Motor neuron (in vitro differentiated cells): ENCODE measurements at places on chromosomes 6 and 20. TPM values are rescaled to one million over a fixed set of nuclear protein-coding genes. Genes with fewer than 3 reads are reported as not detected.

GRCh38 chr6:5174244-5174643 lies 86.5 kb downstream of the LYRM4 start:
- peak; percentile 64 for ATAC-seq

- ATAC-seq: no peak
These were observed 11.3 kb upstream of the PTPRK start for GRCh38 chr6:128531696-128532095.

DNA sequence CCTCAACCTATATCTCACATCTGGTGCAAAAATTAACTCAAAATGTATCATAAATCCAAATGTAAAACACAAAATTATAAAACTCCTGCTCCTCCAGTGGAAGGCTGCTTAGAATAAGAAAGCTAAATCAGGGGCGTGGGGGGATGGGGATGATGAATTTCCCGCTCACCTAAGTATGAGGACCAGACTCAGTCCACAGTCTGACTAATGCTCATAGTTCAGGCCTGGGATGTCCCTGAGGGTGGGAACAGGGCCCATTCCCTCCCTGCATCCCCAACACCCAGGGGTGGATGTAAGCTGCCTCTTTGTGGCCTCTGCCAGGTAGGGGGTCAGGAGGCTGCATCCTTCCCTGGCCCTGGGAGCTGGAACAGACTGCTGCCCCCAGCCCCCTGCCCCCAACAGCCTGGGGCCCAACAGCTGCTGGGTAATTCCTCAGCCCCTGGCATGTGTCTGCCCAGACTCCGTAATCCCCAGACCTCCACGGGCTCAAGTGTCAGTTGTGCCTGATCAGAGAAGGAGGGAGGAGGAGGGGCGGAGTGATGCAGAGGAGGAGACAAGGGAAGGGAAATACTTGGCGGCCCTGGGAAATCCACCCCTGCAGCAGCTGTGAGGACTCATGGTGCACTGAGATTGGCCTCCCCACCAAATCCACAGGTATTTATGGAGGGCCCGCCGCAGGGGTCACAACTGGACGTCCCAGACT lies 224.5 kb downstream of the PREX1 start:
- ATAC-seq: peak; percentile 34

GRCh38 chr6:84643778-84644177 lies 120.6 kb downstream of the TBX18 start:
- ATAC-seq: no peak

DNA sequence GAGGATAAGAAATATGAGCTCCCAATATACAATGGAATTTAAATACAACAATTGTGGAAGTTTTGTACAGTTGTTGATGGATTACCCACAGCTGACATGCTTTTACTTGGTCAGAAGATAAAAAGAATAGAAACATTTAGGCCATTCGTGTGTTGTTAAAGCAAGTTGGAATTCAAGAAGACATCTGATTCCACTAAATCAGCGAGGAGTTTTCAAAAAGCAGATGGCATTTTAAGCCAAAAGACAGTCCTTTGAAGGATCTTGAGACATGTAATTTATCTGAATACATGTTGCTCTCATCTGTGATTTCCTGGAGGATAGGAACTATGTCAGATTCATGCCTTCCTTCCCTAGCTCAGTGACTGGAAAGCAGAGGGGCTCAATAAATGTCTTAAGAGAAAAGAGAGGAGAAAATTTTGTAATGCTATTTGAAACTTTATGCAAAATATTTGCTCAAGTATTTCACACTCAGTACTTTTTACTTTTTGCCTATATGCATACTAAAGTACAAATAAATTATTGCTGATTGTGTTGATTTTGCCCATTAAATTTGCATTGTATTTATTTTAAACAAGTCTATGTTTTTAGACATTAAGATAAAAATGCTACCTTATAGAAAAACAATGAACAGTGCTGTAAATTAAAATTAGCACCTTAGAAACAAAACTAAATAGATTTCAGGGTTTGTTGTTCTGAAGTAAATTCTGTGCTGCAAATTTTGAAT lies 733.8 kb upstream of the FLRT3 start:
- ATAC-seq: no peak

- no peak for ATAC-seq
These were observed 36.1 kb upstream of the TNFRSF21 start for GRCh38 chr6:47345761-47346160.

DNA sequence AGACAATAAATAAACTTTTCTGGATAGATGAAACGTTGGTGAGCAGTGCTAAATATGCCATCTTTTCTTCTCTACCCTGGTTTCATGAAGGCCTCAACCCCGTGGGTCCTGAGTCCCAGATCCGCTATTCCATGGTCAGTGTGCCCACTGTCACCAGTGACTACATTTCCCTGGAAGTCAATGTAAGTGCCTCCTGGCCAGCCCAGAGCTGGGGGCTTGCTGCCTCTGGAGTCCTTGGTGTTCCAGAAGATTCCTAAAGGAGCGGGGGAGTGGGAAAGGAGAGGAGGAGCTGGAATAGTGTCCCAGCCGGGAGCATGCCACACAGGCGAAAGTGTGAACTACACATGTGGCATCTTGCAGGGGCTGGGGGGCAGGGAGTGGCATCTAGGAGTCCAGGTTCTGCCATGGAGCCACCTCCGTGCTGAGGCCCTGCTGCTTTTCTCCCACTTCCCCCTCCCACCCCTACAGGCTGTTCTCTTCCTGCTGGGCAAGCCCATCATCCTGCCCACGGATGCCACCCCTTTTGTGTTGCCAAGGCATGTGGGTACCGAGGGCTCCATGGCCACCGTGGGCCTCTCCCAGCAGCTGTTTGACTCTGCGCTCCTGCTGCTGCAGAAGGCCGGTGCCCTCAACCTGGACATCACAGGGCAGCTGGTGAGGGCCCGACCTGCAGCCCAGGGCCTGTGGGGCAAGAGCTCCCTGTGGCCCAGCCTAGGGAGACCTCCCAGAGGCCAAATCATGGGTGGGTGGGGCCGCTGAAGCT lies 10.8 kb downstream of the BPIFB2 start:
- ATAC-seq: no peak

SLX4IP gene
- total RNA-seq: 7.3 and 8.1 TPM in 2 replicates

GRCh38 chr6:46105568-46105967 lies 24.2 kb upstream of the ENPP4 start:
- ATAC-seq: no peak

SLC17A2 gene
- 0.31 TPM in 1 of 2 replicates, not detected in the other for total RNA-seq

MTFR2 gene
- 0.86 and 2.0 TPM in 2 replicates for total RNA-seq

ELOVL5 gene
- total RNA-seq: 191 and 201 TPM in 2 replicates

ULBP1 gene
- 4.4 and 4.9 TPM in 2 replicates for total RNA-seq

DNA sequence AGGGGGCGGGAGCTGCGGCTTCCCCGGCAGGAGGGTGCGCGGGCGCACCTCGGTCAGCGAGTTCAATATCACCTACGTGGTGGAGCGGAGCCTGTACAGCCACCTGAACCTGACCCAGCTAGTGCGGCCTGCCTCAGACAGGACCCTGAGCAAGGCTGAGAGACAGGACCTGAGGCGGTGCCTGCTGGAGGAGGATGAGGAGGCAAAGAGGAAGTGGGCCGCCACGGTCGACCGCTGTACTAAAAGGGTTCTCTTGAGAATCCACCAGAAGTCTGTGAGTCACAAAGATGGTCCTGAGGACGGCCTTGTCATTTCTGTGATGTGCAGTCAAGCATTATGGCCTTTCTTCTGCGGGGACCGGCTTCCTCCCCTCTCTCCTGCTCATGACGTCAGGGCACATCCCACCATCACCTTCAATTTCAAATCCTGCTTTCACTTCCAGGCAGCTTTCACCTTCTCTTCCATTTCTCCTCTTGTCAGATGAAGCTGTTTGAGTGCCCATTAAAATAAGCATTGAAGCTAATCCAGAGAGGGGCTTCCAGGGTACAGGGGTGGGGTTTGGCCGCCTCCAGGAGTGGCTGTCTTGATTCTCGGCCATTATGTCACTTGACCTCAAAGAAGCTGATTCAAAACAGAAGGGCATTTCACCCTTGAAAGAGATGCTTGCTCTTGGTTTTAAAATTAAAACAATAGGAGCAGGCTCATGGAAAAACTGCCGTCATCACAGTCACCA lies 177.6 kb downstream of the SASH1 start:
- ATAC-seq: no peak

DNA sequence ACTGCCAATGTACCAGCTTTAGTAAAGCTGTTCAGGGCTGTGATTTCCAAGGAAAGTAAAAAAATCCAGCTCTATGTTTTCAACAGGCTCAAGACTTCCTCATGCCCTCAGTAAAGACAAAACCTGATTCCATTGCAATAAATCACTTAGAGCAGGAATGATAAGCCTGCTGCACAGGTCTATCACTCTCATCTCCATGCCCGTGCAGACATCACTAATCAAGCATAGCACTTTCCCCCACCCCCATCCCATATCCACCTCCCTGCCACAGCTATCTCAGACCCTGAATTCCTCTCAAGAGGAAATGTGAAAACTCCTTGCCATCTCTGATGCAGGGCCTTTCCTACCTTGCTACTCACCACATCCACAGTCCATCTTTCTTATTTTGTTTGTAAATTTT lies 554.9 kb downstream of the MAFB start:
- no peak for ATAC-seq

OR2B6 gene
- 0.23 TPM in 1 of 2 replicates, not detected in the other for total RNA-seq

SLC25A27 gene
- total RNA-seq: 23.6 and 26.6 TPM in 2 replicates

- no peak for ATAC-seq
These were observed 1.3 kb downstream of the KHDRBS2 start for GRCh38 chr6:62284725-62285124.

- no peak for ATAC-seq
These were observed 38.7 kb upstream of the THEMIS start for GRCh38 chr6:127939442-127940066.

BMP7 gene
- total RNA-seq: 1.1 TPM in 1 of 2 replicates, not detected in the other

GRCh38 chr20:5705827-5706226 lies 44.4 kb upstream of the SHLD1 start:
- no peak for ATAC-seq

DNA sequence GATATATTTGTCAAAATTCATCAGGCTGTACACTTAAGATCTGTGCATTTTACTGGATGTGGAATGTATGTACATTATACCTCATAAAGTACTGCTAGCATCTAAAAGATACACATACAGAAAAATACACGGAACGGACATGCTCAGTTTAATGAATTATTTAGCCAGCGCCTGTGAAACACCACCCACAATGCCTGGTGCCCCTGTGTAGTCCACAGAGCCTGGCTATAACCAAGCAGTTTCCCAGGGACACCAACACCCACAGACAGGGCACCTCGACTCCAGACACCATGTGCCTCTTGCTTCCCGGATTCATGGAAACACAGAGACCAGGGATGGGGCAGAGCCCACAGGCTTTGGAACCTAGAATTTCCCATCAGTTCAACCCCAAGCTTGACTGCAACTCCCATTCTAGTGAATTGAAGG lies 17.4 kb upstream of the ARMC12 start:
- ATAC-seq: peak; percentile 45

RWDD1 gene
- total RNA-seq: 52.2 and 53.6 TPM in 2 replicates

GRCh38 chr20:48456366-48457192 lies 371.2 kb downstream of the PREX1 start:
- no peak for ATAC-seq

DNA sequence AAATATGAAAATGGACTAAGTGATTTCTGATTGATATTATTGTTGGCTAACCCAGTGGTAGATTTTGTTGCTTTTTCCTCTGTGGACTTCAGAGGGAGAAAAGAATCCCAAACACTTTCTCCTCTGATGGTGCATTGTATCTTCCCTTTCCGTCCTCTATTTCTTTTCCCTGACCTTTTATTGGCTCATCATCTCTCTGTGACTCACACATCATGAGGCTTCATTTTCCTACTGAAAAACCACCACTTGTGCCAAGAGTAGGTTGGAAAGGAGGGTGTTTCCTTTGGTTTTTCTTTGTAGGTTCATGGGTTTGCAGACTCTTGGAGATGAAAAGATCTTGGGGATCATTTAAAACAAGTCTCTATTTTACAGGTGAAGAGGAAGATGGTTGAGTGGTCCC lies 311.7 kb upstream of the JAG1 start:
- no peak for ATAC-seq

- ATAC-seq: no peak
These were observed 12.9 kb downstream of the BANF2 start for GRCh38 chr20:17712708-17713107.

DNA sequence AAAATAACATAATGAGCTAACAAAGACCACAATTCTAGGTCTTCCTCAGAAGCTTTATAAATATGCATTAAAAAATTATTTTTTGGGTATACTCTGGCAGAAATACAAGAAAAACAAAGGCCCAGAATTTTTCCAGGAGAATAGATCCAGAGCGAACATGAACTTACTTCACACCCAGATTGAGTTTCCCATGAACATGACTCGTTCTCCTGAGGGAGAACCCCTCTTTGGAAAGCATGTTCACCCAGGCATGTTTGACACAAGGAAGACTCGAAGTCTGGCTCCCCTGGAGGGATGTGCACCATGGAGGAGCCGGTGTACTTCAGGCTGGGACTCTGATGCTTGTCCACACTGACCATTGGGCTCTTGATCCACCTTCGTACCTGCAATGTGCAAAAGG lies 56.1 kb downstream of the SGK1 start:
- ATAC-seq: no peak

TMEM200A gene
- total RNA-seq: 27.8 and 31.7 TPM in 2 replicates

- peak; percentile 36 for ATAC-seq
These were observed 174.2 kb downstream of the DLL1 start for GRCh38 chr6:170116636-170117035.

RFX6 gene
- 0.04 and 0.14 TPM in 2 replicates for total RNA-seq

BNIP5 gene
- 0.09 TPM in 1 of 2 replicates, not detected in the other for total RNA-seq

DNA sequence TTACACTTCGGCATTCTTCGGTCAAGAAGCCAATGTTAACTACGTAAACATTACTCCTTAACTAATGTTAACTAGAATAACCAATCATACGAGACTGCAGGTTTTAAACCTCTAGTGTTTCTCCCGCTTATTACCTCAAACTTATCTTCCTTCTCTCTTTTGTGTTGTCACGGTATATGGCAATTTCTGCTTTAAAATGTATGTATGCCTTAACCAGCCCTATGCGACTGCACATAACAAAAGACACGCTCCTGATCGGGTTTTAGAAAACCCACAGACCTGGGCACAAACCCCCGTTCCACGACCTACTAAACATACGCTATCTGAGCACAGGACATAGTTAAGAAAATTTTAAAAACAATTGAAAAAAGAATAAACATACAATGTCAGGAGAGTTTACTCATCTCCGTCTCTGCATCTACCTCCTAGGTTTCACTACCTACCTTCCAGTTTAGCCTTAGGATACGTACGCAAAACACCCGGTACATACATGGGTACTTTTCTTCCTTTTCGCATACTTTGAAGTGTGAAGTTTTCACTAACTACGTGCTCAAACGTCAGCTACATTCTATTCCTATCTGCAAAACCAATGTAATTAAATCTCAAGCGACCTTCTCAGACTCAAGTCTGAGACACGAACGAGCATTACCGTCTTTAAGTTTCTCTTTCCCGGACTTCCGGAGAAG lies 1.1 kb downstream of the CD164 start:
- ATAC-seq: no peak

ROS1 gene
- total RNA-seq: 0.29 TPM in 1 of 2 replicates, not detected in the other

GZF1 gene
- total RNA-seq: 23.3 and 23.7 TPM in 2 replicates

- ATAC-seq: no peak
These were observed 26.3 kb upstream of the PMEPA1 start for GRCh38 chr20:57735831-57736737.
